ENCODE measurements at places on chromosomes 16 and 17.

DNA sequence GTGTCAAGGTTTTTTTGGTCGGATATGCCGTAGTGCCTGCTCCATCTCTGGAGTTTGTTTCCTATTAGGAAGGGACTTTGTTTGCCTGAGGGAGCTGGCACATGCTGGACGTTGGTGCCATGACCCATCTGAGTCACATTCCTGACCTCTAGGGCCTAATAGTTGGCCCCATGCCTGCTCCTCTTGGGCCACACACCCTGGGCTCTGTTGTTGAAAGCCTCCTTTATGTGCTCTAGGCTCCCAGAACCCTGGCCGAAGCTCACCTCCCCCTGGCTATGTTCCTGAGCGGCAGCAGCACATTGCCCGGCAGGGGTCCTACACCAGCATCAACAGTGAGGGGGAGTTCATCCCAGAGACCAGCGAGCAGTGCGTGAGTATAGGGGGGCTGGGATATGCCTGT, 18.4 kb downstream of the LIMD2 start:
- DNase-seq = no peak

GRCh38 chr17:8872036-8872704, 4.7 kb upstream of the PIK3R6 start:
- DNase-seq = no peak

- DNase-seq = no peak
These were observed 107.6 kb downstream of the SLC39A11 start for GRCh38 chr17:72984926-72985325.

GRCh38 chr17:56184650-56185049, 31.4 kb downstream of the ANKFN1 start:
- no peak for DNase-seq

DNA sequence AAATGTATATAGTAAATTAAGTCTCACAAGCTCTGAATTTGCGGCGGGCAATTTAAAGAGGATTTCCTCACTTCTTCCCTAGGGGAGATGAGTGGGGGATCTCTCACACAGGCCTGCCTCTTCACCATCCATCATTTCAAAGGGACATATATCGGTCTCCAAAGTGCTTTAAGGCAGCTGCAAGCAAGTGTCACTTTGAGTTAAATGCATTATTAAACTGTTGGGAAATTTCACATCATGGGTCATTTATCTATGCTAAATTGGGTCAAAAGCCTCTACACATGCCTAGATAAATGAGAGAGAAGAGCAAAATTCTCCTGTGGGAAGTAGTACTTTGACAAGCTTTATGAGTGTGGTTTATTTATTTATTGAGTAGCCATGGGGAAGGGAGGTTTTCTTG, 1106.1 kb upstream of the GOT2 start:
- DNase-seq = no peak

GRCh38 chr17:44760474-44761308, 1.9 kb downstream of the ADAM11 start:
- DNase-seq = no peak

DNA sequence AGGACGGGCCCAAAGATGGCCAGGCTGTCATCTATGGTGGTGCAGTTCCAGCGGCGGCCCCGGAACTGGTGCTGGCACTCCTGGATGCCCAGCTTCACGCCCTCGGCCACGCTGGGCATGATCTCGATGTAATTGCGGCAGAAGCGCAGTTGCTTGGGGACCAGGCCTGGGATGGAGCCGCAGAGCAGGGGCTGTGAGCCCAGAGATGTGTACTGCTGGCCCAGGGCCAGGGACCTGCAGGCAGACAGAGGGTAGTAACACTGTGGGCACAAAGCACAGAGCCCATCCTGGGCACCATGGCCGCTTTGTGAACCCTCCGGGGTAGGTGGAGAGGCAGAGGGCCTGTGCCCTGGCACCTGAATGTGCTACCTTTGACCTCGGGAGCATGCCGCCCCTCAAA, 44.8 kb downstream of the WNT3 start:
- no peak for DNase-seq

DNA sequence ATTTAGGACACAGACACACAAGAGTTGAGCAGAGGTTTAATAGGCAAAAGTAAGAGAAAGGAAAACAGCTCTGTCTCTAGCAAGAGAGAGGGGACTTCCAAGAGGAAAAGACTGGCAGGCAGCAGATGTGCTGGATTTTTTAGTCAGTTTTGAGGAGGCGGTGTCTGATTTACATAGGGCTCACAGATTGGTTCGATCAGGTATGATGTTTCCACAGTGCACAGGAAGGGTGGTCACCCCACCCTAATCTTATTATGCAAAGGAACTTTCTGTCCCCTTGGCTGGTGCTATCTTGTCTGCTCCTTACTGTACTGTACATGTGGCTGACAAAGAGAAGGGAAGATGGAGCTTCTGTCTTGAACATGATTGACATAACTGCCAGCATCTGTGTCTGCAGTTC, 25.3 kb downstream of the BFAR start:
- DNase-seq = no peak

- DNase-seq = no peak
These were observed 83.6 kb downstream of the TMEM100 start for GRCh38 chr17:55639096-55639495.

- no peak for DNase-seq
These were observed 200.8 kb downstream of the PRKCB start for GRCh38 chr16:24036614-24037013.

GRCh38 chr16:55434000-55434399, 45.0 kb upstream of the MMP2 start:
- DNase-seq = no peak

- no peak for DNase-seq
These were observed 775 bp downstream of the CYTH1 start for GRCh38 chr17:78781104-78781892.

DNA sequence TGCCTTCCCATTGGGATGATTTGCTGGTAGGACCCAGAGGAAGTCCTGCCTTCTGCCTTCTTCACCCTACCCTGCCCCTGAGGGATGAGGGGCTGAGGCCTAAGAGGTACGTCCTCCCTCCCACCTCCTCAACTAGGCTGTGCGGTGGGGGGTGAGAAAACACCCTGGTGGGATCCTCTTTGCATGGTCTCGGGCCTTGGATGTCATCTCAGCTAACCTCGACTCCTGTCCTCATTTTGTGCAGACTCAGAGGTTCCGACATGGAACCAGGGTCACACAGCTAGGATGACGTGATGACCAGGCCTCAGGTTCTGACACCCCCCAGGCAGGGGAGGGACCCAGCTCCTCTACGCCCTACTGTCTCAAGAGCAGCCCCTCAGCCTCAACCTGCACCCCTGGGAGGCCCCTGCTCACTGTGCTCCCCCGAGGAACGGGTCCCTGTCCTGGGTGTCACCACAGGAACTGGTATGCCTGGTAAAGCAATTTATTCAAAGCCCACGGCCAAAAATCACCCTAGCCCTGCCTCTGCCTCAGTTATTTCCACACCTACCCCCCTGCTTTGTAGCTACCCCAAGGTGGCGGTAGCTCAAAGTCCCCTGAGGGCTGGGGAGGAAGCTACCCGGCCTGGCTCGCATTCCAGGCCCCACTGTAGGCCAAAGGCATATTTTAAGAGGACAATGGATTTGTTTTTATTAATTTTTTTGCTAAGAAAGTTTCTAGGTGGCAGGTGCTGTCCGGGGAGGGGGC, 17.5 kb downstream of the UNC13D start:
- DNase-seq = no peak

DNA sequence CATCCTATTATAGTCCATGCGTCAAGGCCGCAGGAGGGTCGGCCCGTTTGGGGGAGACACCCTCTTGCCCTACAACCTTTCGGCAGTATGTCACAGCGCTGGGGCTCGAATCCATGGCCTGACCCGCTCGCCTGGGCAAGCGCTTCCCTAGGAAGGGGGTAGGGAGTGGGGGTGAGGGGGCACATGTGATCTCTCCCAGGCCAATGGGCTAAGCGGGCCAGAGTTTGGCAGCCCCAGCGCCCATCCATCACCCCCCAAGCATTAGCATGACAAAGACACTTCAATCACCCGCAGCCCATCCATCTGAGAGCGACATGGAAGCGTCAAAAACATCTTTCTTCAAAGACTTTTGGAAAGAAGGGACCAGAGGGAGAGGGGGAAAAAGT, at the start of gene HOXB1:
Gene HOXB1 (minus strand): TSS at position 125 of the 386 bp plus-strand sequence. CDS start 107 bp downstream, at position 18.
- no peak for DNase-seq

- no peak for DNase-seq
These were observed 43.9 kb downstream of the MMD start for GRCh38 chr17:55377671-55378275.

- DNase-seq = no peak
These were observed 25.8 kb upstream of the ACSF3 start for GRCh38 chr16:89067677-89068443.

DNA sequence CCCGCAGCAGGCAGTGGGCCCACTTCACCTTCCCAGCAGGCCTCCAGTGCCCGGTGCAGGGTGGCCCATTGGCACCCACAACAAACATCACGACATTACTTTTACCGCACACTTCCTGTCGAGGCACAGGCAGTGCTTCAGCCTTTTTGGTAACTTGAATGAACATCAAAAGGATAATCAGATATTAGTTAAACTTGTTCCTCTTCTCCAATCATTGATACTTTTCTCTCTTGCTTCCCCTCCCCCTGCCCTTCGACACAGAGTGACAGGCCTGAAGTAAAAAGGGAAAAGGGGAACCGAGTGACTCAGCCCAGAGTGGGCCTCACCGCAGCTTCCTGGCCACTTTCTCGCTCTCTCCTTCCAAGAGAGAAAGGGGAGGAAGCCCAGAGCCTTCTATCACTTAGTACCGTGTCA, 507.0 kb downstream of the MAF start:
- no peak for DNase-seq

DNA sequence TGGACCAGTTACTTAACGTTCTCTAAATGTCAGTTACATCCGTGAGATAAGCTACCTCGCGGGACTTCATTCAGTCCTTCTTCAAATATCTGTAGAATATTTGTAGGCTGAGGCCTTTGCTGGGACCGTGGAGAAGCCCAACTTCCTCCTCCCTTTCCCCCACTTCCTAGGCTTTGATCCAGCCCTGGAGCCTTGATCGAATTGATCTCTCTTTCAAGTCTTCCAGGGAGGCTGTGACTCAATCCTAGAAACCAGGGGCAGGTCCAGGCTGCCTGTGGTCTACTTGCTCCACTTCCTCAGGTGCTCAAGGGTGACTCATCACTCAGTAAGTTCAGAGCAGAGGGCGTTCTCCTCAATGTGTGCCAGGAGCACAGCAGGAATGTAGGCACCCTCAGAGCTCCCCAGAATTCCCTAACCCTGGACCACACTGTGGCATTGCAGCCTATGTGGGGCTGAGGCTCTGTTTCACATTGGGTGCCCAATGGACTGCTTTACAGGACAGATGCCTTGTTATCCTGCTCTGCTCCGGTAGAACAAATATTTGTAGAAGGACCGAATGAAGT, 11.2 kb upstream of the CEP20 start:
- no peak for DNase-seq

DNA sequence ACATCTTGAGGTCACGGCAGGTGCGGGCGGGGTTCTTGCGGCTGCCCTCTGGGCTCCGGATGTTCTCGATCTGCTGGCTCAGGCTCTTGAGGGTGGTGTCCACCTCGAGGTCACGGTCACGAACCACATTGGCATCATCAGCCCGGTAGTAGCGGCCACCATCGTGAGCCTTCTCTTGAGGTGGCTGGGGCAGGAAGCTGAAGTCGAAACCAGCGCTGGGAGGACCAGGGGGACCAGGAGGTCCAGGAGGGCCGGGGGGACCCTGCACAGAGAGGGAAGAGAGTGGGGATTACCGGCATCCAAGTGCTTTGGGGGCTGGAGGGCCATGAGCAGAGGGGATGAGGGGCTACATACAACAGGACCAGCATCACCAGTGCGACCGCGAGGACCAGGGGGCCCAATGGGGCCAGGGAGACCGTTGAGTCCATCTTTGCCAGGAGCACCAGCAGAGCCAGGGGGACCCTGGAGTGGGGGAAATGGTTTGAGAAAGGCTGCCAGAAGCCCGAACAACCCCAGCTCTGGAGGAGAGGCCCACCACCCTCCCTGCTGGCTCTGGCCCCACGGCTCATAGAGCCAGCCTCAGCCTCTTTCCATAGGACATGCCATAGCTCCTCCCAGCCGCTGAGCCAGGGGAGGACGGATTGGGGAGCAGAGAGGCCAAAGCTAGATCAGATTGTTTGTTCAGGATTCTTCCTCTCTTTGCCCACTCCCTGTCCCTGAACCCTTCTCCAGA, 14.6 kb downstream of the COL1A1 start:
- no peak for DNase-seq

DNA sequence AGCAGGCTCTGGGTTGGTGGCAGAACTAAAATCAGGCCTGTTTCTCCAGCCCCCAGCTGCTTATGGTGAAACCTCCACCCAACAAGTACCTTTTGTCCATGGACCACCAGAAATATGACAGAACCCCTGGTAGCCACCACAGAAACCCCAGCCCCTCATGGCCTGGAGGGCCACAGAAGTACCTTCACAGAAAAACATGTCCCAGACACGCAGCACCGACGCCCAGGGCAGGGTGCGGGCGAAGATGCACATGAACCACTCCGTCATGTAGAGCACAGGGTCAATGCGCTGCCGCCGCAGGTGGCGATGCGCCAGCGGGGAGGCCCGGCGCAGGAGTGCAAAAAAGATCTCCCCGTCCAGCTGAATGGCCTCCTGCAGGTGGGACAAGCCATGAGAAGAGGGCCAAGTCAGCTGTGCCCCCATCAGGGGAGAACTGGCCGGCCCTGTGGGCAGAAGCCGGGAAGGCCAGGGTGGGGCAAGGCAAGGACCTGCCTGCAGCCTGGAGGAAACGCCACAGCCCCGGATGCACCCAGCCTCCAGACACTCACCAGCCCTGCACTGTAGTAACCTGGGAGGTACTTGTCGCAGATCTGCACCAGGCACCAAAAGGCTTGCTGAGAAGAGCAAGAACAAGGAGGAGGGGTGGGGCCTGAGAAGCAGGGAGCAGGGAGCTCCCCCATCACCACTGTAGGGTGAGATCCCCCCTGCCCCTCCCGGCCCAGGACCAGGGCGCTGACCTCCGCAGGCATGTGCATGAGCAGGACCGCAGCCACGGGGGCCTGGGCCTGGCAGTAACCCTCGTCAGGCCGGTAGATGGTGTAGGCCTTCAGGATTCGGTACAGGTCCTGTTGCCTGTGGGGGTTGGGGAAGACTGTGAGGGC, 4.1 kb upstream of the CD2BP2 start:
- no peak for DNase-seq

GRCh38 chr17:27623614-27624013, 7.4 kb upstream of the LGALS9 start:
- DNase-seq = no peak

- no peak for DNase-seq
These were observed 46.5 kb downstream of the HNF1B start for GRCh38 chr17:37698132-37698910.

GRCh38 chr17:1347589-1348323, 52.3 kb downstream of the YWHAE start:
- no peak for DNase-seq

DNA sequence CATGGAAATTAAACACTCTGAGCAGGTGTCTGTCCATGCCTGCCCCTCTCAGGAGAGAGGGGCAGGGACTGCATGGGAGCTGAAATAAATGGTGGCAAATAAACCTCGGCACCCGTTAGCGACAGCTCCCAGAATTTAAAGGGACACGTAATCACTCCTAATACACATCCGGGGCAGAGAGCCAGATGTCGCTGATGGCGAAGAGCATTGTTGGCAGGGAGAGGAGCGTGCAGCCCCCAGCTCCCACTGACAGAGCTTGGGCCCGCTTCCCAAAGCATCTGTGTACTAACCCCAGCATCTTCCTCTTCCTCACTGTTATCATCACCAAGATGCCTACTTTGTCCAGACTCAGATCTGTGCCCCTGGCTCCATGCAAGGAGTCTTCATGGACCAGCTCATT, 85.8 kb downstream of the IRX5 start:
- DNase-seq = no peak

- DNase-seq = no peak
These were observed 537.1 kb upstream of the EEF2KMT start for GRCh38 chr16:5634666-5635180.

GRCh38 chr17:72343911-72344310, 223.1 kb downstream of the SOX9 start:
- DNase-seq = no peak

GRCh38 chr16:73304008-73304774, 256.3 kb upstream of the ZFHX3 start:
- no peak for DNase-seq

All from stimulated activated CD8-positive, alpha-beta memory T cell treated with anti-CD3 and anti-CD28 coated beads, Interleukin-2, amount 100 ng/mL, for 1 hour (primary cell).